ENCODE measurements at places on chromosomes 1 and 21.

- DNase-seq = no peak
Measured at GRCh38 chr1:214476229-214476985, 75.0 kb downstream of the PTPN14 start.

GRCh38 chr1:216224233-216224632 is 199.0 kb downstream of the USH2A start:
- DNase-seq = no peak

- no peak for DNase-seq
Measured at GRCh38 chr1:31099293-31100032, 33.9 kb upstream of the PUM1 start.

GRCh38 chr1:17539118-17539476 is 401 bp upstream of the ARHGEF10L start:
- DNase-seq = no peak

- no peak for DNase-seq
Measured at GRCh38 chr1:35558374-35559316, 1.0 kb downstream of the NCDN start.

DNA sequence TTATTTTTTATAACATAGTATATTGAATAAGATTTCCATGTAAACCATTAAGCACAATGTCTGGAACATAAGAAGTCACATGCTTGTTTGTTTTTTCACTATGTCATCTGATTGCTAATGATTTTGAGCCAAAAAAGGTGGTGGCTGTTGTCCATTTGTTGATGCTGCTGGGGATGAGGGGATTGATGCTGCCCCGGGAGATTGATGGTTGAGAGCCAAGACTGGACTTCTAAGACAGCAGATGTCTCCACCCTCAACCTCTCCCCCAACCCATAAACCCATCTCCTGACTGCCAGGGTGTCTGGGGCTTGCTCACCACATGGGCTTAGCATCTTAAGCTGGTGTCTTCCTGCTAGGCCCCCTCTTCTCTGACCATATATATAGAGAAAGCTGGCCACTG is 35.8 kb upstream of the CD34 start:
- no peak for DNase-seq

DNA sequence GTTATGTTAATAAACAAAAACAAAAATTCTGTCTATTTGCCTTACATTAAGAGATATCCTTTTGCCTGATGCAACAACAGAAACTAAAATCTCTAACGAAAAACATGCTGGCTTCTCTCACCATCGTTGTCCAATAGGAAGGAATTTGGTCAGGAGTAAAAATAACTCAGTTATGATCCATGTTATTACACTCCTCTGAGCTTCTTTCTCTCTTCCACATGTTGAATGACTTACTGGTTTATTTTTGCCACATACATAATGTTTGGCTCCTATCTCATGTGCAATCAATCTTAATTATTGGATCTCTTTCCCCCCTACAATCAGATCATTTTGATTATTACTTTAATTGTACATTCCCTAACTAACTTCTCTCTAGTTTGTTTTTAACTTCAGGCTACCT is 688.4 kb downstream of the USP25 start:
- DNase-seq = no peak

DNA sequence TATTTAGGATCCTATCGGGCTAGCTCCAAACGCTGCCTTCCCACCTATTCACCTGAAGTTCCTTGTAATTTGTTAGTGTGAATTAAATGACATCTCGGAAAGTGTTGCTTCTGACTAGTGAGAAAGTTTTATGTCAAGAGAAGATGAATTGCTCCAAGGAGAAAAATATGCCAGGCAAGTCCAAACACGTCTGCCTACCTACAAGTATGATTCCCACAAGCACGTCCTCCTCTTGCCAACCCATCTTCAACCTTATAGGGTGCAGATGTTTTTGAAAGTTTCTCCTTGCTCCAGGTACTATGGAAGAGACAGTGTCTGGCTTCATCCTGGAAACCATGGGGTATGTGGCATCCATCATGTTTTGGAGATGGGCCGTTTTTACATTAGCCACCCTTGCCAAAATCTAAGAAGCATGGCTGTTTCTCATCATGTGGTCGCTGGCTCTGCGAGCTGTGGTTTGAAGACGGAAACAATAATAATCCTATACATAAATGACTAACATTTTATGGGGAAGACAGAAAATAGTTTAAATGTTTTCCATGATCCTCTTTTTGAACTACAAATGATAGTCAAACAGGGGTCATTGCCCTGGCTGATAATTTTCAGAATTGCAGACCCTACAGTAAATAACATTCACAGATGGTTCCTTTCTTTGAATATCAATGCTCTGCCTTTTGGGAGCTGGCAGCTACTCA is 505.8 kb downstream of the SMYD3 start:
- DNase-seq = no peak

- DNase-seq = no peak
Measured at GRCh38 chr1:236389253-236389652, 4.8 kb upstream of the EDARADD start.

- DNase-seq = no peak
Measured at GRCh38 chr1:152084853-152085252, 4.0 kb downstream of the TCHHL1 start.

- DNase-seq = no peak
Measured at GRCh38 chr1:228072658-228073043, 9.9 kb upstream of the ARF1 start.

DNA sequence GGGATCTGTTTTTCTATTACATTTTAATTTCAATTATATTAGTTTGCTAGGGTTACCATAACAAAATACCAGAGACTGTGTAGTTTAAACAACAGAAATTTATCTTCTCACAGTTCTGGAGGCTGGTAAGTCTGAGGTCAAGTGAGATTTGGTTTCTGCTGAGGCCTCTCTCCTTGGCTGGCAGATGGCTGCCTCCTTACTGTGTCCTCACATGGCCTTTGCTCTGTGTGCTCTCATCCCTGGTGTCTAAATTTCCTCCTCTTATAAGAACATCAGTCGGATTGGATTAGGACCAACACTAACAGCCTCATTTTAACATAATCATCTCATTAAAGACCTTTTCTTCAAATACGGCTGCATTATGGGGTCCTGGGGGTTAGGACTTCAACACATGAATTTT is 195.2 kb upstream of the CHODL start:
- no peak for DNase-seq

DNA sequence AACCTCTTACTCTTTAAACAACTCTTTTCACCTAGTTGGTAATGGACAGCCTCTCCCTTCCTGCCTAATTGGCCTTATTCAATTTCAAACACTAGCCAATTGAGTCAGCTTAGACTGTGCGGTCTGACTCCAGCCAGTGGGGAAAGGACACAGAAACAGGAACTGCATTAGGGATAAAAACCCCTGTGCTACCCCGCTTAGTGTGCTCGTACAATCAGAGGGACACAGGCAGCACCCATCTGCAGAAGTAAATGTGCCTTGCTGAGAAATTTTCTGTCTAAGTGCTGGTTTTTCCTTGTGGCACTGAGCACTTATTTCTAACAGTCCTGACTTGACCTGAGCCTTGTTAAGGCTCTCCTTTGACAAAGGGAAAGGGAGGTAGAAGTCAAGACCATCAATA is 6.0 kb upstream of the CD2 start:
- no peak for DNase-seq

GRCh38 chr1:193700710-193701355 is 514.4 kb upstream of the B3GALT2 start:
- DNase-seq = no peak

- DNase-seq = no peak
Measured at GRCh38 chr1:74674278-74675048, 871 bp upstream of the ERICH3 start.

DNA sequence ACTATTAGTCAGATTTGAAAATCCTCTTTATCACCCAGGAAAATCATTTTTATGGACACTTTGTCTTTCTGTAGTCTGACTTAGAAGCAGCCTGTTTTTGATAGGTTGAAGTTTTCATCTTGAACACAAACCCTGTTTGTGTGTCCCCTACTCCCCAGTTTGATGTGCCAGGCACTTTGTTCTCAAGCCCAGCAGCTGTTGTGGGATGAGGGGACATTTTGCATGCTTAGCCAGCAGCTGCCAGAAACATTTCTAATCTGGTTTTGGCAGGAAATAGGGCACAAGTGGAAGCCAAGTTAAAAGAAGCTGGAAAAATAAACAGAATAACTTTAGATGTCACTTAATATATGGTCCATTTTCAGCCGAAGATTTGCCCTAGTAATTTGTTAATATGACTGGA is 29.9 kb downstream of the ACTN2 start:
- no peak for DNase-seq

DNA sequence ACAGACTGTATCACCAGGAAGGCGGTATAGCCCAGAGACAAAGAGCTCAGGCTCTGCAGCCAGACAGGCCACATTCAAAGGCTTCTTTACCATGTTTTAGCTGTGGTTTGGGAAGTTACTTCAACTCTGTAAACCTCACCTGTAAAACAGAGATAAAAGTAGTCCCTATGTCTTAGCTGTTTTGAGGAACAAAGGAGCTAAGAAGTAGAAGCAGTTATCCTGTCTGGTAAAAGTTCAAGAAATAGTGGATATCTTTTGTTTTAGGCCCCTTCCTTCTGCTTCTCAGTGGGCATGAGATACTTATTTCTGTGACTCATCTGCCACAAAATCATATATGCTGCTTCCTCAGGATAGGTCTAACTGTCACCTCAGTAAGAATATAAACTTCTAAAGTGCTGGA is 6.5 kb downstream of the CD34 start:
- no peak for DNase-seq

DNA sequence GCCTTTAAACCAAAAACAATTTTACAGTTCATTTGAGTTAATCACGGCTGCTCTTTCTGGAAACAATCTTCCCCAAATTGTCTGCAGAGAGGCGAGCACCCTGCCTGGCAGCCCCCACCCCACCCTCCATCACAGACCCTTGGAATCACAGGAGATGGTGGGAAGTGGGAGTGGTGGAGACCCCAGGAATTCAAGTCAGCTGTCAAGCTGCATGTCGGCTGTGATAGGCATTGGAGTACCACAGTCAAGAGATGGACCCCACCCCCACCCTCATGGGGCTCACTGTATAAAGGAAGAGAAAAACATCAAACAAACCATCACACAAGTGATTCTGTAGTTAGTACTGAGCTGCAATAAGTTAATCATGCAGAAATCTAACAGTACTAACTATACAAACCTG is 360.4 kb downstream of the MATN1 start:
- no peak for DNase-seq
